ENCODE measurements at places on chromosomes 2 and 18.

GRCh38 chr2:73084971-73085370, 13.5 kb upstream of the SFXN5 start:
- no peak for DNase-seq

GRCh38 chr18:39455285-39455684, 1889.7 kb upstream of the CELF4 start:
- DNase-seq, result no peak

DNA sequence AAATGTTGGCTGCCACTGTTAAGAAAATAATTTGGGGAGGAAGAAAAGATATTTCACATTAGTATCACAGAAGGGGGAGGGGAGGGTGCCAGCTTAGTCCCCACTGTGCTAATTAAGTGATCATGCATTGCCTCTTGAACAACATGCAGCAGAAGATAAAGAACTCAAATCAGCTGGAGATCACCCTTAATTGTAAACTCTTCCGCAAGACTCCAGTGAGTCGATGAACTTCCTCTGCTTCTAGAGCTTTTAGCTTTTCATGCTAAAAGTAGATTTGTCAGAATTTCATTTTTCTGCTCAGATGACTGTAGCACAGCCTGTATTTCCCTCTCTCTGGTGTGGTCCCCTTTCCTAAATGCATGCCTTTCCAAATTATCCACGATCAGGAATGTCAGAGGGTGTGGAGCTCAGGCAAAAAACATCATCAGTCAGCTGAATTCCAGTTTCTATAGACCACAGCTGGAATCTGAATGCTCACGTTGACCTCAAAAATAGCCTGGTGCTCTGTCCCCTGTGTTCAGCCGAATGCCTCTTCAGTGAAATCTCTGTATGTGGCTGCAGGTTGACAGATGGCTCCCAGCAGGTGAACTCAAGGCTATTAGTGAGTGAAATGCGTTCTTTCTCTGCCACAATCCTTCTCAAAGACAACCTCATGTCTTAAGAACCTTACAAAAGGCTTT, 156.8 kb upstream of the UNC80 start:
- DNase-seq, result no peak

DNA sequence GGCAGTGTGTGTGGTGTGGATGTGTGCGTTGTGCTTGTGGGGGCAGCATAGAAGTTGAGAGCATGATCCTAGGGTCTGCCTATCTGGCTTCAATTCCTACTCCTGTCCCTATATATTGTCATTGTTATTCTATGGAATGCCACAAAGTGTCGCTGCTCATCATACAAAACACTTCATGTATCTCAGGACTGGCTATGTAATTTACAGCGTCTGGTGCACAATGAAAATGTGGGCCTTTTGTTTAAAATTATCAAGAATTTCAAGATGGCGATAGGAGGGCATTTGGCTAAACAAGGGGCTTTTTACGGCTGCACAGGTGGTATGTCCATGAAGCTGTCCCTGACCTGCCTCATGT, 3.4 kb downstream of the SERPINB2 start:
- no peak for DNase-seq

DNA sequence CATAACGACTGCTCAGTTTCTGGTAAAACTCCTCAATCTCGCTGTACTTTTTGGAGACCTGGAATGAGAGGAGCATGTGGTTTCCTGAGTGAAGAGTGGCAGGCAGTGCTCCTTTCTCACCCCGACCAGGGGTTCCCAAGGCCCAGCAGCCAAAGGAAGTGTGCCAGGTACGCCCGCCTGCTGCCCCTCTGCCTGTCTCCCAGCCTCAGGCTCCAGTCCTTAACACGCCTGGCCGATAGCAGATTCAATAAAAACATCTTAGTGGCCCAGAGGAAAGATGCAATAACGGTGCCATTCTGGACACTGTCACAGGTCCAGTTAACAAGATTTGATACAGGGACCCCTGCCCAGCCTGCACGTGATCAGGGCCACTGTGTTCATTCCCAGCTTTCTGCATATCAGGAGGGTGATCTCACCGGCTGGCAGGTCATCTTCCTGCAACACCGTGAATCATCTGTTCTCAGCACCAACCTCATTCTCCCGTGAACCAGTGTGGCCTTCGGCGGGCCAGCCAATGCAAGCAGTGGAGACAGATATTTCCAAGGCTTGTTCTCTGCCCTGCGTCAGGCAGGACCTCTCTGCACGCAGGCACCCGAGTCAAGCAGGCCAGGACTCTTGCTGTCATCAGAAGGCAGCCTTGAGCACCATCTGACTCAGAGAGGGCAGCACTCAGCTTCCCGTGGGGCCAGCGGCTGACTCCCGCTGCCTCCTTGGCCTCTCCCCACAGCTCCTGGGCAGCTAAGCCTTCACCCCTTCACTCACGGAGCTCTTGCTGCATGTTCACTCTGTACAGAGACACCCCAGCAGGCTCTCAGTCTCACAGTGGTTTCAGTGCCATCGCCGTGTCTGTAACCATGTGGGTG, 9.5 kb downstream of the HS1BP3 start:
- DNase-seq, result no peak

DNA sequence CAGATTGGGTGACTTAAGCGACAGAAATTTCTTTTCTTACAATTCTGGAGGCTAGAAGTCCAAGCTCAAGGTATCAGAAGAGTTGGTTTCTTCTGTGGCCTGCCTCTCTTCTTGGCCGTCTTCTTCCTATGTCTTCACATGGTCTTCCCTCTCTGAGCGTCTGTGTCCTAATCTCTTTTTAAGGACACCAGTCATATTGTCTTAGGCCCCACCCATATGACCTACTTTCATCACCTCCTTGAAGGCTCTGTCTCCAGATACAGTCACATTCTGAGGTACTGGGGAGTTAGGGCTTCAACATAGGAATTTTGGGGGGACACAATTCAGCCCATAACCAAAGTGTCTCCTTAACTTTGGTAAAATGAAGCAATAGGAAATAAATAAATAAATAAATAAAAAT, 110.9 kb upstream of the EPC2 start:
- no peak for DNase-seq

GRCh38 chr2:240234503-240234951, 94.1 kb upstream of the OTOS start:
- DNase-seq, result no peak

DNA sequence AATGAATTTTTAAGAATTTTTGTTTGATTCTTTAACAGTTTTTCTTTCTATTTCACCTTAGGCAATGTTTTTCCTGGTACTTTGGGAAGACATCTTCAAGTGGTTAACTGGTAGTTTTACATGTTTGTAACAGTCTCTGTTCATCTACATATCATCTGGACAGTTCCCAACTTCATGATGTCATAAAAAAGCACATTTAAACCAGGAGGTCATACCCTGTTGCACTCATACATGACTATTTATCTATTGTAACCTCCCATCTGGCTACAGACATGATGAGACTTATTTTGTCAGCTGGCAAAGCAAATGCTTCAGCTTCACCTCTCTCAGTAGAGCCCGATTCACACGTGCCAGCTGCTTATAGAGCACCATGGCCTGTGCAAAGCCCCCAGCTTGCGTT, 99.8 kb upstream of the YPEL5 start:
- no peak for DNase-seq

Measured in stimulated activated CD8-positive, alpha-beta memory T cell treated with anti-CD3 and anti-CD28 coated beads, Interleukin-15, amount 100 ng/mL, for 24 hours (primary cell).